ENCODE measurements at places on chromosomes 2 and 18.

DNA sequence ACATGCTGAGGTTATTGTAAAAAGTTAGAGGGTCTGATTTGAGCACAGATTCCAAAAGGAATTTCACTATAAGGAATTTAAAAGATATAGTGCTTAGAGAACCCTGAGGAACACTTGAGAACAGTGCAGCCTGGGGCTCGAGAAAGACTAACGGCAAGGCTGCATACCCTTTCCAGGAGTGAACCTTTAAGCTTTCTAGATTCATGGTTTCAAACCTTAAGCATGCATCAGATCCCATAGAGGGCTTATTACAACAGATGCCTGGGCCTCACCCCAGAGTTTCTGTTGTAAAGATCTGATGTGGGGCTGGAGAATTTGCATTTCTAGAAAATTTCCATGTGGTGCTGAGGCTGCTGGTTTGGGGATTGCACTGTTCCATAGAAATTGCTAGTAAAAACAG, 90.5 kb upstream of the IL1R2 start:
- DNase-seq: no peak

GRCh38 chr2:162840598-162841246, 2.2 kb upstream of the KCNH7 start:
- DNase-seq: no peak

- no peak for DNase-seq
Observed at GRCh38 chr2:205989271-205990071, 96.5 kb downstream of the INO80D start.

- DNase-seq: no peak
Observed at GRCh38 chr2:6924924-6925409, 7.8 kb downstream of the RNF144A start.

- DNase-seq: peak; percentile 52
Observed at GRCh38 chr2:181104512-181105115, 124.2 kb downstream of the UBE2E3 start.

DNA sequence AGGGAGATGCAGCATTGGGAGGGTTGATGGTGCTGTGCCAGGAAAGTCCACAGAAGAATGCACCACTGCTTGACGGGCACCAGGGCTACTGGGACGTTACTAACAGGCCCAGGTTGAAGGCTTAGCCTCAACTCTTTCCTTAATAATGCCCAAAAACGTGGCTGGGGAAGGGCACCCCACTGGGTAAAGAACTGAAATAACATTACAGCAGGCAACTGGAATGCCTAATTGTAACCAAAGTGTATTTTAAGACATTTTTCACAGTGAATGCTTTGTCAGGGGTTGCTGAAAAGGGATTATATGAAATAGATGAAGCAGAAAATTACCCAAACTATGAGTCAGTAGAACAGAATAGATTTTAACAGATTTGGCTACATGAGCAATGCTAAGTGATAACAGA, 191.3 kb downstream of the CMPK2 start:
- DNase-seq: no peak

DNA sequence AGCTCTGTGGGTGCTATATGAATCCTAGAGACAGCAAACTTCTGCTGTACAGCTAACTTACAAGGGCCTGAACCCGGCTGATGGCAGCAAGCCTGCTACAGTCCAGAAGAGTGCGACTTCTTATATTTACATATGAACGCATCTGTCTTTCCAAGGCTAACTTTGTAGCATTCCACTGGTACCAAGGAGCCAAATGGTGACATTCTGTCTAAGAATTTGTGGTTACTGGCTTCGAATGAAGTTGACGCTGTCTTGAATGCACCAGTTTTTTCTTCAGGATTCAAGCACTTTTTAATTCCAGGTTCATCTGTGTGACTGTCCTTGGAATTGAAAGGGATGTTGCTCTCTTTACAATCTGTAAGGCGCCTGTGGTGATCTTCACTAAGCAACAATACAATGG, 42.4 kb downstream of the THUMPD2 start:
- no peak for DNase-seq

GRCh38 chr2:239208465-239209180, 192.2 kb downstream of the HDAC4 start:
- no peak for DNase-seq

GRCh38 chr2:169761251-169761969, 27.8 kb downstream of the KLHL23 start:
- DNase-seq: no peak

- no peak for DNase-seq
Observed at GRCh38 chr18:29664278-29665036, 1378.1 kb downstream of the DSC3 start.

- DNase-seq: no peak
Observed at GRCh38 chr18:22257022-22257543, 87.7 kb downstream of the GATA6 start.

GRCh38 chr2:8403876-8404275, 278.0 kb upstream of the ID2 start:
- DNase-seq: no peak

- DNase-seq: no peak
Observed at GRCh38 chr2:85747441-85747840, 6.3 kb upstream of the ATOH8 start.

DNA sequence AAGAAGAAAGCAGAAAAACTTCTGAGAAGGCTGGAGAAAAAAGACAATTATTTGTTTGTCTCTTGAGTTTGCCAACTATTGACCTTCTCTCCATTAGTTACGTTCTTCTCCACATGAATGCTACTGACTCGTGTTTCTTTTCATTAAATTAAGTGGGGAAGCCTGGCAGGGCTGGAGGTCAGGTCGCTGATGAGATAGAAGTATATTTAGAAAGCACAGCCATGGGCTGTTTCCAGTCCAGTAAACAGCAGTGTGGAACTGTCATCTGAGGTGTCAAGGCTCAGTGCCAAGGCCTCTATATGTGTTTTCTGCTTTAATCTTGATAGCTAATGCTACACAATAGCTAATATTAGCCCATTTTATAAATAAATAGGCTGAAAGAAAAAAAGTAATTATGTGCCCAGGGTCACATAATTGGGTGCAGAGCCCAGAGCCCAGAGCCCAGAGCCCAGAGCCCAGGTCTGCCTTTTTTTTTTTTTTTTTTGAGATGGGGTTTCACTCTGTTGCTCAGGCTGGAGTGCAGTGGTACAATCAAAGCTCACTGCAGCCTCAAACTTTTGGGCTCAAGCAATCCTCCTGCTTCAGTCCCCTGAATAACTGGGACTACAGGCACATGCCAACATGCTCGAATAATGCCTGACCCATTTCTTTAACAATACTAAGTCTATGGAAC, 6.3 kb downstream of the MSGN1 start:
- no peak for DNase-seq

DNA sequence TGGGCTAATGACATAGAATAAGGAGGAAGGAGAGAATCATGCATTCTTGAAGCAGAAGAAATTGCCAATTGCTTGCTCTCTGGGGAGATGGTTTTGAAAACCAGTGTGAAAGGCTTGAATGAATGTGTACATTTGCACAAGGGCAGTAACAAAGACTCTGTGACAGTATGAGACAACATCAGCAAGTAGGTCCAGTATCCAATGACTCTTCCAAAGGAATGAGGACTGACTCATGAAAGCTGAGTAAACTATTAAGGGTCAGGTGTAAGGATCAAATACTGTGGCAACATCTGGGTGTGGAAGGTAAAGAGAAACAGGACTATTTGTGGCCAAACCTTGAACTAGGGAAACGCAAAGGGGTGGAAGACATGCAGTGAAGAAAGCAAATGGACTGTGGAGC, 886.0 kb upstream of the CHAC2 start:
- no peak for DNase-seq

DNA sequence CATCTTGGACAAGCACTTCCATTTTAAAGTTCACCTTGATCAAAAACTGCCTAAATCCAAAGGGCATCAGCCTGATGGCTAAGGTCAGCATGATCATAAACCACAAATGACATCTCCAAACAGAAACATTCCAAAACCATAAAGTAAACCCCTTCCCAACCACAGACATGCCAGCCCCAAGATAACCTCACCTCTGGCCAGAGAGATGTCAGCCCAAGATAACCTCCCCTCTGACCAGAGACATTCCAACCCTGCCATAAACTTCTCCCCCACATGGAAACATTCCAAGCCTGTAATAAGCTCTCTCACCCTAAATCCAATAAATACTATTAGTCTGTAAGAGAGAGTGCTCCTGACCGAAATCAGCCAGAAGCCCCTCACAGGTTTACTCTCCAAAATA, 18.6 kb upstream of the MARCO start:
- DNase-seq: no peak

DNA sequence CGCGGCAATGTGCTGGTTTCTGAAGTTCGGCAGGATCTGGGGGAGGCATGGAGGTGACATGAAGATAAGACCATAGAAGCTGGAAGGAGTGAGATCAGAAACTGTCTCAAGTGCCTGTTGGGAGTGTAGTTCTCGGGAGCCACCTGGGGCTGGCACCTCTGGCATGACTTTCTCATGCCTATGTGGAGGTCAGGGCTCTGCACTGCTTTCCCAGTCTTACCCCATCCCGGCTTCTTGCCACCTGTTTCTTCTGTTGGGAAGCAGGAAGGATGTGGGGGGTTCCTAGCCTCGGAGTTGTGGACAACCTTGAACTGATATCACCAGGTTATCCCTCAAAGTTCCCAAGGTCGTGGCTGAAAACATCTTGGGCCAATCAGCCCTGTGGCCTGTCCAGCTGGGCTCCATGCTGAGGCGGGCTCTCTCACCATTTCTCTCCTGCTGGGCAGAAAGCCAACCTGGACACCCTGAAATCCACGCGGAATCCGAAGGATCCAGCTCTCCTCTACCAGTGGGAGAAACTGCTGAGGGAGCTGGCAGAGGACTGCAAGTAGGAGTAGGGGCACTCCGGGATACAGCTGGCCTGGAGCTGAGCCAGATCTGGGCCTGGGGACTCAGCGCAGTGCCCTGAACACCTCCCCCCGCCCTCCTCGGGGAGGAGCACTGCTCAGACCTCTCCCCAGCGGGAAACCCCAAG, 42.5 kb downstream of the FER1L5 start:
- no peak for DNase-seq

Data from hematopoietic multipotent progenitor cell treated with erythropoietin and hydrocortisone succinate and interleukin-3 and kit ligand, for 17 days (in vitro differentiated cells).